Right lung (tissue), 10 donors: ENCODE measurements at places on chromosomes 7 and 10. TPM values are rescaled to one million over a fixed set of nuclear protein-coding genes. Genes with fewer than 3 reads are reported as not detected.

Gene SHTN1
- 28.5 TPM for polyA plus RNA-seq

Gene ARHGEF35
- 15.8 TPM for polyA plus RNA-seq

Gene TRIM50
- polyA plus RNA-seq = 0.19 TPM

Gene ZNF786
- 7.2 TPM for polyA plus RNA-seq

Gene PON2
- 297 TPM for polyA plus RNA-seq

GRCh38 chr10:84188815-84189214, 5.5 kb upstream of the CDHR1 start:
- no peak for DNase-seq

DNA sequence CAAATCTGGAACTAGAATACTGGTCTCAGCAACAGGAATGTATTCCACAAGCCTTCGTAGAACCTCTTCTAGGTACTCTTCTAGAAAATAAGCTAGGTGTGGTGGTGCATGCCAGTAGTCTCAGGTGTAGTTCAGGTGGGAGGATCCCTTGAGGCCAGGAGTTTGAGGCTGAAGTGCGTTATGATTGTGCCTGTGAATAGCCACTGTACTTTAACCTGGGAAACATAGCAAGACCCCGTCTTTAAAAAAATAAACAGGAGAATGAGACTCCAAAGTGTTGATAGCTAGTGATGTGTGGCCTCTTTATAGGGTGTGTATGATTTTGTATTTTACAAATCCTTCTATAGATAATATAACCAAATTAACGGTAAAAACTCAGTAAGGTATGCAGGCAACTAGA, 1.5 kb upstream of the ZNF775 start:
- no peak for DNase-seq

DNA sequence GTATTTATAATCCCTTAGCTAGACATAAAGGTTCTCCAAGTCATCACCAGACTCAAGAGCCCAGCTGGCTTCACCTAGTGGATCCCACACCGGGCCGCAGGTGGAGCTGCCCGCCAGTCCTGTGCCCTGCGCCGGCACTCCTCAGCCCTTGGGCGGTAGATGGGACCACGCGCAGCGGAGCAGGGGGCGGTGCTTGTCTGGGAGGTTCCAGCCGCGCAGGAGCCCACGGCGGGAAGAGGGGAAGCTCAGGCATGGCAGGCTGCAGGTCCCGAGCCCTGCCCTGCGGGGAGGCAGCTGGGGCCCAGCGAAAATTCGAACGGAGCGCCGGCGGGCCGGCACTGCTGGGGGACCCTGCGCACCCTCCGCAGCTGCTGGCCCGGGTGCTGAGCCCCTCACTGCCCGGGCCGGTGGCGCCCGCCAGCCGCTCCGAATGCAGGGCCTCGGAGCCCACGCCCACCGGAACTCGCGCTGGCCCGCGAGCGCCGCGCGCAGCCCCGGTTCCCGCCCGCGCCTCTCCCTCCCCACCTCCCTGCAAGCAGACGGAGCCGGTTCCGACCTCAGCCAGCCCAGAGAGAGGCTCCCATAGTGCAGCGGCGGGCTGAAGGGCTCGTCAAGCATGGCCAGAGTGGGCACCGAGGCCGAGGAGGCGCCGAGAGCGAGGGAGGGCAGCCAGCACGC, 675.6 kb downstream of the REEP3 start:
- DNase-seq = no peak

GRCh38 chr10:13734151-13734550, 147.4 kb downstream of the PRPF18 start:
- no peak for DNase-seq

DNA sequence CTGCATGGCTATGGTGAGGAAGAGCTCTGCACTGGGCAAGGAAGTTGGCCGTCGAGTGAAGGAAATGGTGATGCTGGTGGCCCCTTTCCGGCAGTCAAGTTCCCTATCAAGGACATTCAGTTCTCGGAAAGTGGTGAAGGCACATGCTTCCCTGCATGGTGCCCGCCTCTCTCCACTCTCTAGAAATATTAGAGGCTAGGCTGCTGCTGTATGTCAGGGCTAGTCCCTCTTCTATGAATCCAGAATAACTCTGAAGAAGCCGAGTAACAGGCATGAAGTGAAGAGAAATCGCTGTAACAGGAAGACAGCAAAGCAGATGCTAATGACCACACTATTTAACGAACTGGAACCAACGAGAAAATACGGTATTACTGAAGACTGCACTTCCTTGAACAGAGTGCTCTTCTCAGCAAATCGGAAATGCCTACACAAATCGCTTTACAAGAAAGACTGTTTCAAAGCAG, 5.4 kb downstream of the IDI1 start:
- no peak for DNase-seq

DNA sequence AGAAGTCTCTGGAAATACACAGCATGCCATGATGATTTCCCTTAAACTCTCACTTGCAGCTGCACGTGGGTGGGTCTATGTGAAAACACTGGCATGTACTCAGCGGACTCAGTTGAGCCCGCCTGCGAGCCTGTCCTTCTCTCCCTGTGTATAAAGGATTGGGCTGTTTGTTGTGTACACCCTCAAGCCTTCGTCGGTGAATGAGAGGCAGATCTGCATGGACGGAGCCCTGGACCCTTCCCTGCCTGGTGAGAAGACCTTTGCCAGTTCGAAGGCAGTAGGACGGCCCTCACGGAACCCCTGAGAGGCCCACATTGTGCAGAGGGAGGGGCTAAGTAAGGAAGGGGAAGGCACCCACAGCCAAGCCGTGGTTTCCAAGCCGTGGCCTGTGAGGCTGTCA, 121.2 kb downstream of the WDFY4 start:
- no peak for DNase-seq

DNA sequence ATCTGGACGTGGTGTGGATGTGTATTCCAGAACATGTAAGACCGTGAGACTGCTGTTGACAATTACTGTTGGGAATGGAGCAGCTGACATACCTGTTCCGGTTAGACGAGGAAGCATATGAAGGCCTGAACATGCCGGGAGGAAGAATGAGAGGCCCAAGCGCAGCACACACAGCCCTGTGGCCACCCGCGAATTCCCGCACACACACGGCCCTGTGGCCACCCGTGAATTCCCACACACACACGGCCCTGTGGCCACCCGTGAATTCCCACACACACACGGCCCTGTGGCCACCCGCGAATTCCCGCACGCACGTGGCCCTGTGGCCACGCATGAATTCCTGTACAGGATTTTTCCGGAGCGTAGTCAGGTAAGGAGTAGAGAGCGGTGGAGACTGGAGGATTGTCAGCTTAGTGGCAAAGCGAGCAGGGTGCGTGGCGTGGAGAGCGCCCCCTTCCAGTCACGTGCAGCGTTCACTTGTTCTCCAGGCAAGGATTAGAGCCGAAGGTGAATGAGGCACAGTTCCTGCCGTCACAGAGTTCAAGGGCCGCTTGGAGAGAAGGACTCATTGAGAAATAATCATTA, 9.5 kb upstream of the SUN1 start:
- no peak for DNase-seq

DNA sequence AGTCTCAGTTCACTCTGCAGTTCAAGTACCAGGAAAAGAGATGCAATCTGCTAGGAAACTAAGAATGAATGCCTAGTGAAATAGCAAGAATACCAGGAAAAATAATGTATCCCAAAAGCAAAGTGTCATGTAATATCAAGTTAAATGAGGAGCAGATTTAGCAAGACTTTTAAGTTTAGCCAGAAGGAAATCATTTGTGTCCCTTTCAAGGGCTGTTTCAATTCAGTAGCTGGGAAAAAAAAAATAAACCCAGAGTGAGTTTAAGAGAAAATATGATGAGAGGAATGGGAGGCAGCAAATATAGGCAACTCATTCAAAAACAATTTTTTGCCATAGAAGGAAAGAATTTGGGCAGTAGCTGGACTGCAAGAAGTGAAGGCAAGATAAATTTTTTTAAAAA, 135.8 kb downstream of the DGKB start:
- no peak for DNase-seq

GRCh38 chr10:26318672-26319071, 102.1 kb downstream of the GAD2 start:
- no peak for DNase-seq

GRCh38 chr7:39084349-39084748, 106.6 kb downstream of the POU6F2 start:
- no peak for DNase-seq

- DNase-seq = peak; percentile 52
Observed at GRCh38 chr7:92835851-92836488, 403 bp downstream of the CDK6 start.

- no peak for DNase-seq
Observed at GRCh38 chr7:33961948-33962347, 56.6 kb downstream of the BMPER start.

- no peak for DNase-seq
Observed at GRCh38 chr10:103750836-103751235, 104.5 kb downstream of the SH3PXD2A start.

DNA sequence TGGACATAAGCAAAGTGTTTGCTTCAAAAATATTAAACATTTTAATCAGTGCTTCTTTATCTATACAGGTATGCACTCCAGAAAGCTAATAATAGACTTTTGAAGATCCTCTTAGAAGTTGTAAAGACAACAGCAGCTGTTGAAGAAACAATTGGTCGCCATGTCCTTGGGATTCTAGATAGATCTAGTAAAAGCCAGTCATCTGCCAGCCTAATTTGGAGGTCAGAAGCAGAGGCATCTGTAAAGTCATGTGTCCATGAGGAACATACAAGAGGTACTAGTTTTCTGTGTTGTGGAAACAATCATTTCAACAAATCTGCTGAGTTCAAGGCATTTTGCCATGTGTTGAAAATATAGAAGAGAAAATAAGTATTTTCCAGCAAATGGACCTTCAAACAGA, 89.3 kb downstream of the CYP51A1 start:
- DNase-seq = no peak

GRCh38 chr7:137269240-137269639, 74.3 kb downstream of the PTN start:
- no peak for DNase-seq

DNA sequence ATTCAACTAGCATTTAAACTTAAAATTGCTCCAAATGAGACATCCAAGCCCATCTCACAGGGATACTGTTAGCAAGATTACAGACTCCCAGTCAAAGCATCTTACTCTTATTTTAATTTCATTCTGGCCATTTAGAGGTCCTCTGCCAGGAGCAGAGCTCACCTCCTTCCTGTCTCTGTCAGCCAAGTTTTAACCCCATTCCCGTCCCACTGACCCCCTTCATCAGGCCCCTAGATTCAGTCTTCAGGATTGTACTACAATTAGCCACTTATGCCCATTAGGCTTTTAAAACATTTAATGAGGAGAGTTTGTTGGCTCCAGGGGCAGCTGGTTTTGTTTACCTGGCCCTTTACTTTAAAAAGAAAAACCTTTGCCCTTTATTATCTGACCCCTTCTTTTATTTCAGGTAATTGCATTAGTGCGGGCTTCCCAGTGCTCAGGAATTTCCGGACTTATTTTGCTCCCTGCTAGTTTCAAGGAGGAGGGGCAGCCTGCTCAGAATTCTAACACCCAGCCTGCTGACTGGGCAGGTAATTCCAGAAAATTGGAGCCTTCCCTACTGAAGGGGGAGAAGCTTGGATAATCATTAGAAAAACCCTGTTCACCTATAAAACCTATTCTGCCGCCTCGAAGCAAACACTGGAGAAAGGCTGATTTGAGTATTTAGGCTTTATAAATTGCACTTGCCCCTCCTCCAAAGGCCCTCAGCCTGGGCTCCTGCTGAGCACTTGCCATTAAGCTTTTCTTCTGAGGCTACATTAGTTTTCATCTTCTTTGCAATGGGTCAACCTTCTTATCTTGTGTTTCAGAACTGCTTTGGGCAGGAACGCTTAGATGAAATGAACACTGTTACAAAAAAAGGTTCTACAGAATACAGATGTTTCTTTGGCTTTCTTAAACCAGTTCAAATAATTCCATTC, 200.5 kb upstream of the HPS1 start:
- DNase-seq = no peak

DNA sequence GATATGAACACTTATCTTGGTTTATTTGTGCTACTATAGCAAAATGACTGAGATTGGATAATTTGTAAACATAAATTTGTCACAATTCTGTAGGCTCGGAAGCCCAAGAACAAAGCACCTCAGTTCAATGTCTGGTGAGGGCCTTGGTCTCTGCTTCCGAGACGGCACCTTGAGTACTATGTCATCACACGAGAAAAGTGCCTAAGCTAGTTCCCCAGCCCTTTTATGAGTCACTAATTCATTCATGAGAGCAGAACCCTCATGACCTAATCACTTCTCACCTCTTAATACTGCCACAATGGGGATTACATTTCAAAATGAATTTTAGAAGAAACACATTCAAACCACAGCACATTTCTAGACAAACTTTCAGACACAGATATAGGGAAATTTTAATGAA, 52.0 kb upstream of the PRSS1 start:
- no peak for DNase-seq

- peak; percentile 21 for DNase-seq
Observed at GRCh38 chr7:7830122-7830878, 111.9 kb upstream of the RPA3 start.

DNA sequence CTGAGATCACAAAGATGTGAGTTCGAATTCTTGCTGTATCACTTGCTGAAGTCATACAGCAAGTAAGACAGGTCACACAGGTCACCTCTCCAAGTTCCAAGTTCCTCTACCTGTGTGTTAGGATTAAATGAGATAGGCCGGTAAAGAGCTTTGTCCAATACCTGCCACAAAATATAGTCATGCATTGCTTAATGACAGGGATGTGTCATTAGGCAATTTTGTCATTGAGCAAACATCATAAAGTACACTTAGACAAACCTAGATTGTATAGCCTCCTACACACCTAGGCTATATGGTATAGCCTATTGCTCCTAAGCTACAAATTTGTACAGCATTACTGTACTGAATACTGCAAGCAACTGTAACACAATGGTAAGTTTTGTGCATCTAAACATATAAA, 469.4 kb downstream of the KCNMA1 start:
- DNase-seq = no peak

DNA sequence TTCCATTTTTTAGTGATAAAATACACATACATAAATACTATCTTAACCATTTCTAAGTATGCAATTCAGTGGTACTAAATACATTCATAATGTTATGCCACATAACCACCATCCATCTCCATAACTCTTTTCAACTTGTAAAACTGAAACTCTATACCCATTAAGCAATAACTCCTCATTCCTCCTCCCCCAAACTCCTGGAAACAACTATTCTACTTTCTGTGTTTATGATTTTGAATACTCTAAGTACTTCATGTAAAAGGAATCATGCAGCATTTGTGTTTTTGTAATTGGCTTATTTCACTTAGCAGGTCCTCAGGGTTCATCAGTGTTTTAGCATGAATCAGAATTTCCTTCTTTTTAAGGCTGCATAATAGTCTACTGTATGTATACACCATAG, 131.8 kb downstream of the TES start:
- no peak for DNase-seq

DNA sequence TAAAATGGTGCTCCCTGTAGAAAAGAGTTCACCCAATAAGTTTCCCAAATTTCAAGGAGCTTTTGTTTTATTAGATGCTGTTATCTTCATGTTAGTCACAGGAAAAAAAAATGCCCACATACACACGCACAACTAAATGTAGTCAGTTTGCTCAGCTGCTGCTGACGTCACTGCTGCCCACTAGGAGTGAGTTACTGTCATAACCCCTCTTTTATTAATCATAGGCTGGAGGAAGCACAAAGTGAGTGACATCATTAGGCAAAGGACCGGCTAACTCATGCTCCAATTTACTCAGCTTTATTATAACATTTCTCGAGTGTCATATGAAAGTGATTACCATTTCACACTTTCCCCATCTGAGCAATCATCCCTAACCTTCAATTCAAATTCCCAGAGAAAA, 6.7 kb upstream of the INHBA start:
- no peak for DNase-seq
